ENCODE measurements at places on chromosomes 2 and 18.
A peak's percentile ranks its signal among the peaks of the same experiment; 100 is the strongest.

DNA sequence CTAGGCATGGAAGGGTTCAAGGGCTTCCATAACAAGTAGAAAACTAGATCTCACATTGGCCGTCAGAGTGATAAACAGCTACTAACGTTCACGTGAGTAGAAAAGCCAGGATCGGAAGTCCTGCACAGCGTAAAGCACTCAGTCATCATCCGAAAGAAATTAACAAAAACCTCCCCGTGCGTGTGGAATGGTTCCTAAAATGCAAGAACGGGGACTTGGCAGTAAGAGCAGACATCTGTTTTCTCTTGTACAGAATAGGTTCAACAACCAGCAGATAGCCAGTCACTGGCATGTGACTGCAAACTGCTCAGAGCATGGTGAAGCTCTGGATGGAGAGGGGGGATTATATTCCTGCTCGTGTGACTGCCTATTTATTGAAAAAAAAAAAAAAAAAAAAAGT is 106.9 kb upstream of the ITGB6 start:
- DNase-seq, result peak; percentile 95

DNA sequence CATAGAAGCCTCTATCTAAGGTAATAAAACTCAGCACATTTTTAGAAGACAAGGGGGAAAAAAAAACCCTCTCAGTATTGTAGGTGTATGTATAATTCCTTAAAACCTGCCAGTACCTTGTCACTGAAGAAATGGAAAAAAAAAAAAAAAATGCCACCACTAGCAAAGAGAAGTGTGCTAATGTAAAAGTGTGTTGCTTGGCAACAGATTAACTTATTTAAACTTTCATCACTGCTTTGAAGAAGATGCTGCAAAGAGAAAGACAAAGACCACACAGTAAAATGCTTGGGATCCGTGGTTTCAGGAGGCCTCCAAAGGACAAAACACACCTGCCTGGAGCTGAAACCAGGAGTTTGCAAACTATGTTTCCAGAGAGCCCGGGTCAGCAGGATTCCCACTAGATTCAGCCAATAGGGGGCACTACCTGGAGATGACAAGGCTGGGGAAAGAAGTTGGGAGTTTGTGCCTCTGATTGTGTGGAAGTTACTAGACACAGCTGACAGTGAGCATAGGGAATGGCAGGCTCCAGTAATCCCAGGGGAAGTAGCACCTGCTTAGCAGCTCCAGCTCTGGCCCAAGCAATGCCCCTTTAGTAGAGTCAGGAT is 169.1 kb upstream of the TRIB2 start:
- DNase-seq, result no peak

DNA sequence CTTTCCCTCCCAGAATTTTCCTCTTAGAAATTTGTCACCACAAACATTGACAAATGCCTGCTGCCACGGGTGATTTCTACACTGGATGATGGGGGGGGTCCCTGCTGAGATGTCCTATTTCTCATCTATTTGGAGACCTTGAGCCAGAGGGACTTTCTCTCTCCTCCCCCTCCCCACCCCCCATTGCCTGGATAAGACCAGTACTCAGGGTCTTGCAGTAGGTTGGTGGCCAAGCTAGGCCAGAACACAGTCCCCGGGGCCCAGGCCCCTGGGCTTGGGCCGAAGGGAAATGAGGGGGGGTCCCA is 560 bp upstream of the DUSP2 start:
- no peak for DNase-seq

GRCh38 chr2:105361102-105361889 is 24.0 kb downstream of the C2orf49 start:
- DNase-seq, result no peak

DNA sequence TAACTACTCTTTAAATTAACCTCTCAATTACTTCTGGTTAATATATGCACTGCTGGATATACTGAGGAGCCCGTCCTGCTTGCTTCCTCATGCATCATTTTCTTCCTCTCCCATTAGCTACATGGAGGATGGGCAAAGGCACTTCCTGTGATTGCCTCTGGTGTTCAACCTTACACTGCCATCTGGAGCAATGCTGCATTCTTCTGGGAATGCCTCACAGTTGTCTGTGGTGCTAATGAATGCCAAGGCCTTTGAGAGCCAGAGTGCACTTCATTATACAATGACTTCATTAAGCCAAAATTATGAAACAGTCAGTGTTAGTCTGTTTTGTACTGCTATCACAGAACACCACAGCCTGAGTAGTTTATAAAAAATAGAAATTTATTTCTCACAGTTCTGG is 134.8 kb upstream of the DOCK10 start:
- DNase-seq, result peak; percentile 81

DNA sequence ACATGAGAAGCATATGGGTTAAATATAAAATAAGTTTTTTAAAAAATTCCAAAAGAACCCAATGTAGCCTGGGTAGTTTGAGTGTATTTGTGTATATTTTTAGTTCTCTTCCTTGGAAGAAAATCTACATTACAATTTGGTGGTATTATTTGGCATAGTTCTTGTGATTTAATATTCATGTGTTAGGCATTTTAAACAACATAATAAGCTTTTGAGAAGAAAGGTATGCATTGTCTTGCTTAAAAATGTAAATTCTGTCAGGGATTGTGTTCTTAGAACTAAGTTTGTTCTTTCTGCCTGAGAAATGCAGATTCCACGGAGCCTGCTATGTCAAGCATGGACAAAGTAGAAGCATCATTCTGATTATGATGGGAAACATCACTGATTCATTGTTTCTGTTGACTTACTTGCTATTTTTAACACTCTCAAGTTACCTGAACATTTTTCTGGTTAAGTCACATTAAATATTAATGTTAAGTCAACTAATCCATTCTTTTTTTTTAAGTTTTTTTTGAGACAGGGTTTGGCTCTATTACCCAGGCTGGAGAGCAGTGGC is 49.4 kb downstream of the TNFRSF11A start:
- DNase-seq, result no peak

GRCh38 chr2:221495731-221496130 is 76.4 kb downstream of the EPHA4 start:
- no peak for DNase-seq

- DNase-seq, result peak; percentile 63
Measured at GRCh38 chr2:206993396-206993911, 54.1 kb downstream of the CPO start.

- no peak for DNase-seq
Measured at GRCh38 chr2:19881908-19882265, 19.9 kb downstream of the TTC32 start.

DNA sequence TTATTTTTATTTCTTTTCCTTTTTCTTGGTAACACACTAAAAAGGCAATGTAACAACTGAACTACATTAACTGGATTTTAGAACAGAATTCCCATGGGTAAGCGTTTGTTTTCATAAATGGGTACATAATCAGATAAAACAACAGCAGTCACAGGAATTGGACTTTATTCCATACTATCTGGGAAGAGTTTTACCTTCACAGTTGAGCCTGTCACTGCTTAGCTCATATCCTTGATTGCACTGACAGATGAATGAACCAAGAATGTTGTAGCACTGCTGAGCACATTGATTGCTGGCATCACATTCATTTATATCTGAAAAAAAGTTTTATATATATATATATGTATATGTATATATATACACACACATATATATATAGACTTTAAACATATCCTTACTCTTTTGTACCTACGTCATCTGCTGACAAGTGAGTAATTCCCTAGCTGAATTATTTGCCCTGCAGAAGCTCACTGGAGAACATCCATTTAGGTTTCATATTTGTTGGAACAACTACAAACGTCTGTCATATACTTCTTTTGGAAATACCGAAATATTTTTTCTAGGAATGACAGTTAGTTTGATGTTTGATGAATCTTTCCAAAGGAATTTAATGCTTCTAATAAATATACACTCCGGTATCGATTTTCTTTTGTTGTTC is 47.0 kb downstream of the EFEMP1 start:
- no peak for DNase-seq

- no peak for DNase-seq
Measured at GRCh38 chr2:14745288-14746076, 113.0 kb downstream of the LRATD1 start.

DNA sequence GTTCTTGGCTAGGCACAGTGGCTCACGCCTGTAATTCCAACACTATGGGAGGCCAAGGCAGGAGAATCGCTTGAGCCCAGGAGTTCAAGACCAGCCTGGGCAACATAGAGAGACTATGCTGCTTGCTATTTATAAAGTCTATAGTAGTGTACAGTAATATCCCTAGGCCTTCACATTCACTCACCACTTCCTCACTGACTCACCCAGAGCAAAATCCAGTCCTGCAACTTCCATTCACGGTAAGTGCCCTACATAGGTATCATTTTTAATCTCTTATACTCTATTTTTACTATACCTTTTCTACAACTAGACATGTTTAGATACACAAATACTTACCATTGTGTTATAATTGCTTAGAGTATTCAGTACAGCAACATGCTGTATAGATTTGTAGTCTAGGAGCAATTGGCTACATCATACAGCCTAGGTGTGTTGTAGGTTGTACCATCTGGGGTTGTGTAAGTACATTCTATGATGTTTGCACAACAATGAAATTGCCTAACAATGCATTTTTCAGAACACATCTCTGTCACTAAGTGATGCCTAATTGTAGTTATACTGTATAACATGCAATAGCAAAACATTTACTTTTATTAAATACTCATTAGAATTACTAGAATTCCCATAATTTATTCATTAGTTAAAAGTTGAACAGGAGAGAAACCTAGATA is 8.8 kb downstream of the DHX57 start:
- DNase-seq, result peak; percentile 20

DNA sequence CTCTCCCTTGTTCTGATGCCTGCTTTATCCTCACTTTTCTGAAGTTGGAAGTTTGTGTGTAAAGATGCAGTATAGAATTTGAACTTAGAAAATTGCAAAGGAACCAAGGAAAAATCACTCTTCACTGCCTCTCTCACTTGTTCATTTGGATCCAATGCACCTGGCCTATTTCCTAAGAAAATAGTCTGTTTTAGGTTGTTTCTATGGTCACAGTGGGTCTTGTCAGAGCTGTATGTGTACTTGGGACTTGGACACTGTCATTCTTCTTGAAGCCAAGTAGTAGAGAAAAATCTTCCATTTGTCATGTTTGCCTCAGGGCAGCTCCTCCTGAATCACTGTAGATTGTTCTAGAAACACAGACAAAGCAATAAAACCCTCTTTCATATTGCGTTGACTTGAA is 80.3 kb upstream of the SESTD1 start:
- DNase-seq, result no peak

DNA sequence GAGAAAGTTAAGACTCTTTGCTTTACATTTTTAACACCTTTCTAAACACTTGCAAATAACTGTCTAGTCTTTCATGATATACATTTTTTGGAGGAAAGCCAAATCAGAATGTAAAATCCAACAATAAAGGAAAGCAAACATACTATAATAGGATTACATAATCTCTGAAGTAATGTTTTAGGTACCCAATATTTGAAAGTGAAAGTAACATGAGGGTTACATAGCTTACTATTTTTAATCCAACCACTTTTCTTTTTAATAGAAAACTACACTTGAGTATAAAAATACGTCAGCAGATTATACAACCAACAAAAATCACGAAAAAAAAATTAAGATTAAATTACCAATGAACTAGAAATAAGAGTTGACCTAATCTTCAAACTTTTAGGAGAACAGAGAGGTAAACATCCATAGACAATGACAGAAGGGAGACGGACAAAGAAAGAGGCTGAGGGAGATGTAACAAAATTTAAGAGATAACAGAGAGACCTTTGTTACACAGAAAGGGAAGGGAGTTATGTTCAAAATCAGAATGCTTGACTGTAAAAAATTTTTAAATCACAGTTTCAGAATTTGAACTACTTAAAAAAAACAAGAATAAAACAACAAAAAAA is 150.0 kb downstream of the IKZF2 start:
- no peak for DNase-seq

GRCh38 chr2:42957109-42957860 is 164.9 kb upstream of the HAAO start:
- DNase-seq, result no peak
